ENCODE measurements at places on chromosomes 16 and 17.
A peak's percentile ranks its signal among the peaks of the same experiment; 100 is the strongest.

DNA sequence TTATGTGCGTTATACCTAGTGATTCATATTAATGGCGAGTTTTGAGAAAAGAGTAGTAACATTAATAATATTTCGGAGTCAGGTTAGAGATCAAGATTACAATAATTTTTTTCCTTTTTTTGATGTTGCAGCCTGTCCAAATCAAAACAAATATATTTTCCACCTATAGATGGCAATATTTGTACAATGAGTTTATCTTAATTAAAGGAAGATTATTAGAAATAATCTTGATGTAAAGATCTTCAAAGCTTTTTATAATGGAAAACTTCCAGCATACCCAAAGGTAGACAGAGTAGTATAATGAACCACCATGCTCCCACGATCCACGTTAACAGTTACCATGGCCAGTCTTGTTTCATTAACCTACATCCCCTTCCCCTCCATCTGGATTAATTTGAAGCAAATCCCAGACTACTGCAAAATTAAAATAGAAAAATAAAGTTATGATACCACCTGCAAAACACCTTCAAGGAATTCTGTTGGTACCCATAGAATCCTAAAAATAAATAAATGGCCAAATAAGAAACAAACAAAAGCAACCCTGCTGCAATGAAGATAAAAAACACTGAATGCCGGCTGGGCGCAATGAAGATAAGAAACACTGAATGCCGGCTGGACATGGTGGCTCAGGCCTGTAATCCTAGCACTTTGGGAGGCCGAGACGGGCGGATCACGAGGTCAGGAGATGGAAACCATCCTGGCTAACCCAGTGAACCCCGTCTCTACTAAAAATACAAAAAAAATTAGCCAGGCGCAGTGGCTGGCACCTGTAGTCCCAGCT is 46.5 kb upstream of the GINS3 start:
- no peak for DNase-seq

GRCh38 chr17:34884597-34884996 is 76.7 kb downstream of the CCT6B start:
- DNase-seq = no peak

DNA sequence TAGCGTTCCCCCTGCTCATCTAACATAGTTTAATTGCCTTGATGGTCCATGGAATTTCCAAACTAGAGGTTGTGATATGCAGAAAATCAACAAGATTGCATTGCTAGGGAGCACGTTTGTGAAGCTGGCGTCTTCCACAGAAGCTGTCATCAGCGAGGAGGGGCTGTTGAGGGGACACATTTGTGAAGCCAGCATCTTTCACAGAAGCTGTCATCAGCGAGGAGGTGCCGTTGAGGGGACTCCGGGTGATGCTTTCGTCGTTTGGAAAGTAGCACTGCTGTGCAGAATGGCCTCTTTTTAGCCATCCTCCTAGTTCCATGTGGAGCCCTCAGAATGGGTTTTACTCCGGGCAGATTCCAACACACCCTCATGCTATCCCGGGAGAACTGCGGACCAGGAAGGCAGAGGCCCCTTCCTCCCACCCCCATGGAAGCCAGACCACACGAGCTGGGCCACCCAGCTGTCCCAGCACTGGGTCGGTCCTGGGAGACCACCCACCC is 119.6 kb upstream of the CHMP6 start:
- no peak for DNase-seq

- DNase-seq = peak; percentile 71
Observed at GRCh38 chr17:82603981-82604448, 44.2 kb downstream of the WDR45B start.

GRCh38 chr16:84530590-84530989 is 26.1 kb upstream of the MEAK7 start:
- no peak for DNase-seq

GRCh38 chr17:79841369-79842135 is 2.3 kb upstream of the CBX4 start:
- DNase-seq = no peak

DNA sequence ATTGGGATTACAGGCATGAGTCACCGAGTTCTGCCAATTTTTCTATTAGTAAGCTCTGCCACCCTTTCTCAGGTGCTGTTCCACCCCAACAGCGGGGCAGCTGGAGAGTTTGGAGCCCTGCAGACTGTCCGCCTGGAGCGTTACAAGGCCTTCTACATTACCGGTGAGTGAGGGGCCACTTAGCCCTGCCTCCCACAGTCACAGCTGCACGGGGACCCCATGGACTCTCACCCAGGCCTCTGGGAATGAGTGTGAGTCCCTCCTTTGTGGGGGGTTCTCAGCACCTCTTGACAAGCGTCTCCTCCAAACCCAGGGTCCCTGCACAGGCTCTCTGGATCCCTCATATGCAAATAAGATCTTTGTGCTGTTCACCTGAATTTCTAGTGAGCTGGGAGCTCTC is 56.0 kb downstream of the WIPI1 start:
- DNase-seq = no peak

- no peak for DNase-seq
Observed at GRCh38 chr17:75853433-75853832, 1.7 kb downstream of the WBP2 start.

- no peak for DNase-seq
Observed at GRCh38 chr16:71869089-71869488, 14.9 kb downstream of the ZNF821 start.

- DNase-seq = no peak
Observed at GRCh38 chr17:30476726-30477082, 504 bp upstream of the GOSR1 start.

GRCh38 chr17:68776451-68776850 is 175.3 kb upstream of the FAM20A start:
- DNase-seq = no peak

GRCh38 chr17:76695059-76695831 is 15.5 kb downstream of the MXRA7 start:
- no peak for DNase-seq
